Inflammatory macrophage (primary cell): ENCODE measurements at places on chromosomes 3 and 15.

GRCh38 chr3:98692787-98693473, 70.2 kb upstream of the ST3GAL6 start:
- peak; percentile 74 for DNase-seq

GRCh38 chr15:35545824-35546510, at the start of gene DPH6:
Gene DPH6, minus strand, starts transcription at chr15:35546165. Its CDS starts 24 bp downstream, at chr15:35546141.
- peak; percentile 69 for DNase-seq

DNA sequence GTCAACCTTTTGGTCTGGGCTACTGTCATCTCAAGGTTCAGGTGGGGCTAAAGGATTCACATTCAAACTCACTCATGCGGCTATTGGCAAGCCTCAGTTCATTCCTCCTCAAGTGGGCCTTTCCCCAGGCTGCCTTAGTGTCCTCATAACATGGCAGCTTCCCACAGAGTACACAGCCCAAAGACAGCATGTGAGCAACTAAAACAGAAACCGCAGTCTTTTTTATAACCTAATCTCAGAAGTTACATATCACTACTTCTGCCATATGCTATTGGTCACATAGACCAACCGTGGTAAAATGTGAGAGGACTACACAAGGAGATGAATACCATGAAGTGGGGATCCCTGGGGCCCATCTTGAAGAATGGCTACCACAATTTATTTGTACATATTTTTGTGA, 4.5 kb upstream of the CEP70 start:
- no peak for DNase-seq

DNA sequence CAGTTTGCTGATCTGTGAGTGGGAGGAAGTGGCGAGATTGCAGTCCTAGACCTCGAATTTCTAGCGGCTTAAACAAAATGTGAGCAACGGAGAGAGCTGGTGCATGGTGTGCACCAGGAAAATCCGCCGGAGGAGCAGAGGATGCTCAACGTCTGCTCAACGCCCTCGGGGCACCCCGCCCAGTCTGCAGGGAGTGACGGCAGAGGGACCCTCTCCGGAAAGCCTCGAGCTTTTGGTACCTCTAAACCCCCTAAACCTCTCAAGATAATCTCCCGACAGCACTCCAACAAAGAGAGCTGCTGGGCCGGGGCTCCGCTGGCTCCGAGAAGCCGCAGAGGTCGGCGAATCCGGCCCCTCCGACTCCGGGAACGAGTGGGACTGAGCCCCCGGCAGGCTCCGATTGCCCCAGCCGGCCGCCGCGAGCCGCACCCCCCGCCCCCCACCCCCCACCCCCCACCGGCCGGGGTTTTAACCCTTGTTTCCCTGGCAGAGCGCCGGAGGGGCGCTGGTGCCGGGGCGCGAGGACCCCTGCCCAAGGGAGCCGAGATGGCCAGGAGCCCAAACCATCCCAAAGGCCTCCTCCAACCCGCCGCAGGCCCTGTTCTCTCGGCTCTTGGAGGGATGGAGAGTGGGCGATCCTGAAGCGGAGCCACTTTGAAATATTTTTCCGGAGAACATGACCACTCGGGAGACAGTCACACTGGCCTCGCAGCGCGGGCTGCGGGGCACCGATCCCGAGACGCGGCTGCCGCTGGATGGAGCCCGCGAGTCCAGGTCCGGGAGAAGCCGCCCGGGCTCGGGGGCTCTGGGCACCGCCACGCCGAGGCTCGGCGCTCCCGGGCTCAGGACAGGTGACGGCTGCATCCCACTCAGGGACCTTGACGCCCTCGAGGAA, 1.5 kb downstream of the MEGF11 start:
- no peak for DNase-seq

DNA sequence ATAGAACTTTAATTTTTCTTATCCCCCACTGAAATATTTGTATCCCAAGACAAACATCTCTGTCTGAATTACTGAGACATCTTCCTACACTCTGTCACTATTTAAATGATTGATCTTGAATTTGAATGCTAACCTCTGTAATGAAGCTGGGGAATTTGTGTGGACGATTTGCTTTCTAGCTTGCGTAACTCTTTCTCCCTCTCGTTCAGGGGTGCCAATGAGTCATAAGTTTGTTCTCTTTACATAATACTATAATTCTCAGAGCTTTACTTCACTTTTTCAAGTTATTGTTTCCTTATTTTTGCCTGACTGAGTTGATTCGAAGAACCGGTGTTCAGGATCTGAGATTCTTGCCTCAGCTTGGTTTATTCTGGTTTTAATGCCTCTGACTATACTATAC, 783.3 kb upstream of the CADM2 start:
- no peak for DNase-seq

GRCh38 chr3:105145511-105145910, 221.2 kb upstream of the ALCAM start:
- no peak for DNase-seq

- DNase-seq = no peak
These were observed 753.1 kb upstream of the CCDC54 start for GRCh38 chr3:106624154-106624553.
